ENCODE measurements at places on chromosomes 13 and 19.

DNA sequence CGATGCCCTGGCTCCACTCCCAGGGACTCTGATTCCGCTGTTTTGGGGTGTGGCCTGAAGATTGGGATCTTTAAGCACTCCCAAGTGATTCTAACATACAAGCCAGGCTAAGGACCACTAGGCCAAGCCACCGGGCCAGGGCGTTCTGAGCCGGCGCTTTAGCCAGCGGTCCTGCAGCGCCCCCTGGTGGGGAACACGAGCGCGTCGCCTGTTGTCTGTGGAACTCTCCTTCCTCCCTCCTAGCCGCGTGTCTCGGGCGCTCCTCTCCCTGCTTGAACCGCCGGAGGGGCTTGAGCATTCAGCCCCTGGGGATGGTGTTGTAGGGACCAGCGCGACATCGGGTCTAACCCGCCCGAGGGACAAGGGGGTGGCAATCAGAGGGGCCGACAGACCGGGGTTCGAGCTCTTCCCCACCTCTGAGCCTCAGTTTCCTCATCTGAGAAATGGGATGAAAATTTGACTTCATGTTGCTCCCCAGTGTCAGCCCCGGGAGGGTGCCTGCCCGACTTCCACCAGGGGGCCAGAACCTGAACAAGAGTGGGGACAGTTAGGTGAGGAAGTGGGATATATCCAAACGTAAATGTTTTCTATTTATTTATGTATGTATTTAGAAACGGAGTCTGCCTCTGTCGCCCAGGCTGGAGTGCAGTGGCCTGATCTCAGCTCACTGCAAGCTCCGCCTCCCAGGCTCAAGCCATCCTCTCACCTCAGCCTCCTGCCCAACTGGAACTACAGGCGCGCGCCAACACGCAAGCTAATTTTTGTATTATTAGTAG lies 18.0 kb upstream of the PNMA8B start:
- DNase-seq, result peak; percentile 67

DNA sequence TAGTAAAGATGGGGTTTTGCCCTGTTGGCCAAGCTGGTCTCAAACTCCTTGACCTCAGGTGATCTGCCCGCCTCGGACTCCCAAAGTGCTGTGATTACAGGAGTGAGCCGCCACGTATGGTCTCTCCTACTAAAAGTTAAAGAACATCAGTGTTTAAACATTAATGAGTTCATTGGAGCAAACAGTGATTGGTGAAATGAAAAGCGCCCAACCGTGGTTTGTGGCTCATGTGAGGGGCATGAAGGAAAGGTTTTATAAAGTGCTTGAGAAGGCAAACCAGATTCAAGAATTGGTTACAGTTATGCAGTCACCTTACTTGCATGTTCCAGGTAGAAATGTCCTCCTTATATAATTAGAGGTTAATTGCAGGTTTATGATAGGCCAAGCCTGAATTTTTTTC lies 109.5 kb downstream of the ZNF675 start:
- DNase-seq, result no peak

- no peak for DNase-seq
These were observed 24.2 kb upstream of the IGFL1 start for GRCh38 chr19:46205183-46205984.

GRCh38 chr19:24040621-24041020 lies 46.4 kb upstream of the ZNF254 start:
- no peak for DNase-seq

DNA sequence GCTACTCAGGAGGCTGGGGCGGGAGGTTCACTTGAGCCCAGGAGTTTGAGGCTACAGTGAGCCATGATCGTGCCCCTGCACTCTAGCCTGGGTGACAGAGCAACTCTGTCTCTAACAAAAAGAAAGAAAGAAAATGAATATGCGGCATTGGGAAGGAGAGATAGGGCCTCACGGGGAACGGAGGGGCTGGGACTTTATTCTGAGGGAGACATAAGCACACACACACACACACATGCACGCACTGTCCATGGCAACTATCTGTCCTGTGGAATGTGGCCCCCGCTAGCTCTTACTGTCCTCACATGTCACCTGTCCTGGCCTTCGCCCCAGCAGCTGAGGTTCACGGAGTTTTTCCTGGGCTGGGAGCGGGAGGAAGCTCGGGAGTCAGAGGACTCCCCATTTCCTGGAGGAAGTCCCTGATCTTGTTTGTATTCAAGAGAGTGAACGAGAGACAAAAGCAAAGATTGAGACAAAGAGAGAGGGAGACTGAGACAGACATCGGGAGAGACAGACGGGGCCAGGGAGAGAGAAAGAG lies 654 bp downstream of the STAP2 start:
- no peak for DNase-seq
